ENCODE measurements at places on chromosomes 12 and 14.

DNA sequence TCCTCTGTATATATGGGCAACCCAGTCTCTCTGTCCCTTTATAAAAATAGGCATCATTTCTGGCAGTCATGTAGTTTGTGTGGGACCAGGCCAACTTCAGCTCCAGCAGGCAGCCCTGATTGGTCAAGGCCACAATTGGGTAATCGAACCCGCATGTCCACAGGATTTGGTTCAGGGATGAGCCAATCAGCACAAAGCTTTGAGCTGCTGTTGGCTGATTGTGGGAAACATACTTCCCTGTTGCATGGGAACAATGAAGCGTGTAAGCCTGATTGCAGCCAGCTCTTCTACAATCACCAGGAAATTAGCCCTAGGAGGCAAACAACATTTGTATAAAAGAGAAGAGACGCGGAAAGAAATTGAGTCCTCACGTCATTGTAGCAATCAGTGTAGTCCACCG, 328.6 kb downstream of the PCNX1 start:
- H3K27me3 ChIP-seq, result peaks cover 6% of the 10 kb centered on the region
- no peak overlapping the region for H3K27ac ChIP-seq
- H3K4me3 ChIP-seq, result no peak overlapping the region

DNA sequence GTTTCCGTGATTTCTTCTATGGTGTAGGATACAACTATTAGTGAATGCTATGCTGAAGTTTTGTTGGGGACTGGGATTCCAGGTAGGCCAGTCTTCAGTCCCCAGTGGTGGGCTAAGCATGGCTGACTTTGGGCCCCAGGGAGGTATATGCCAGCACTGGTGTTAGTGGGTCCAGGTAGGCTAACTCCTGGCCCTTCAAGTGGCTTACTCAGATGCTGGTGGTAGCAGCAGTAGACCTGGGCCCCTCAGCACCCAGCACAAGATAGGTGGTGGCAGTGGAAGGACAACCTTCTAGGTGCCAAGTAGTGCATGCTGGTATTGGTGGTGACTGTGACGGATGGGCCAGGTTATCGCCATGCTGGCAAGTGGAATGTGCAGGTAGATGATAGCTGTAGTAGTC, 955.1 kb downstream of the TMTC2 start:
- no peak for DNase-seq
- H3K27ac ChIP-seq, result no peak overlapping the region
- no peak overlapping the region for H3K4me3 ChIP-seq
- H3K27me3 ChIP-seq, result no peaks in the 10 kb centered on the region
- no peaks in the 10 kb centered on the region for H3K4me1 ChIP-seq

GRCh38 chr12:33944703-33945437, 77.4 kb upstream of the ALG10 start:
- H3K36me3 ChIP-seq, result no peaks in the 10 kb centered on the region
- no peak for DNase-seq
- H3K27ac ChIP-seq, result no peak overlapping the region
- no peaks in the 10 kb centered on the region for H3K27me3 ChIP-seq
- H3K4me3 ChIP-seq, result no peak overlapping the region

GRCh38 chr12:67740711-67741110, 92.2 kb downstream of the DYRK2 start:
- DNase-seq, result no peak
- no peak overlapping the region for H3K27ac ChIP-seq
- no peaks in the 10 kb centered on the region for H3K36me3 ChIP-seq
- no peak overlapping the region for H3K4me3 ChIP-seq
- no peaks in the 10 kb centered on the region for H3K27me3 ChIP-seq

DNA sequence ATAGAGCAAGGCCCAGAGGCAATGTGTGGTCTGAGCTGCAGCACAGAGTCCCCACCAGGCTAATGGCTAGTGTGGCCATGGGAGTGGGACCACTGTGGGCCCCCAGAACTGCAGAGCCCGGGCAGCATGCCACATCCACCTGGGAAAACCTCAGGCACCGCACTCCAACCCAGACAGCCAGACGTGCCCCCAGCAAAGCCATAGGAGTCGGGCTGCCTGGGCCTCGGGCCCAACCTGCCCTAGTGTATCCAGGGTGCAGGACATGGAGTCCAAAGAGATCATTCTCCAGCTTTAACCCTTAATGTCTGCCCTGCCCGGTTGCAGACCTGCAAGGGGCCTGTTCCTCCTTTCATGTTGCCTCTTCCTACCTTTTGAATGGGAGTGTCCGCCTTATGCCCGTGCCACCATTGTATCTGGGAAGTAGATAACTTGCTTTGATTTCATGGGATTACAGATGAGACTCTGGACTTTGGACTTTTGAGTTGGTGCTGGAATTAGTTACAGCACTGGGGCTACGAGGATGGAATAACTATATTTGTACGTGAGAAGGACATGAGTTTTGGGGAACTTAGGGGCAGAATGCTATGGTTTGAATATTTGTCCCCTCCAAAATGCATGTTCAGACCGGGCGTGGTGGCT, 29.1 kb upstream of the DEGS2 start:
- H3K27ac ChIP-seq, result no peak overlapping the region
- H3K4me1 ChIP-seq, result peaks cover 6% of the 10 kb centered on the region
- H3K27me3 ChIP-seq, result no peaks in the 10 kb centered on the region

DNA sequence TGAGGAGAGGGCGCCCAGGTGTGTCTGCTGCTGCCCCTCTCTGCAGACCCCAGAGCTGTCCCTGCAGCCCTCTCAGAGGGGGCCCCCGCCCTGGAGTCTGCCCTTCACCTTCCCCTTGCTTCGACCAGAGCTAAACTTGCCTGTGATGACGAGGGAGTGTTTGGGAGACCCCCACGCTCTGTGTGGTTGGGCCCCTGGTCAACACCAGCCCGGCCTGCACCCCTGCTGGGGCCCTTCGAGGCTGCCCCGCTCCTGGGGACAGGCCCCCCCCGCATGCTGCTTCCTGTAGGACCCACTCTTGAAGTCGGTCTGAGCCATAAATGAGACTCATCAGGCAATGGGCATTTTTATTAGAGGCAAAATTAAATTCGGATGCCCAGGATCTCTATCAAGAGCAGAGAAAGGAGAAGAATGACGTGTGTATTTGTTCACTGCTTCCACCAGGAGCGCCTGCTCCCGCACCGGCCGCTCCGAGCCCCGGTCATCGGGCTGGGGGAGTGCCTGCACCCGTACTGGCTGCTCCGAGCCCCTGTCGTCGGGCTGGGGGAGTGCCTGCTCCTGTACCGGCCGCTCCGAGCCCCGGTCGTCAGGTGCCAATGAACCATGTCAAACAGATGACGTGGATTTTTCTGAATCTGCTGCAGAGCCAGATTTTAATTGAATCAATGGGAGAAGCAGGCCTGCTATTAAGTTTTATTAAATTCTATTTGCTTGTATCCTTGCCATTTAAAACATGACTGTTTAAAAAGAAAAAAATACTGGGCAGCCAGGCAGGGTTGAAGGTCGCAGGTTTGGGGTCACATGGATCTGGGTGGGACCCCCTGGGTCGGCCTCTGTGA, 47.7 kb downstream of the NOC4L start:
- peaks cover 11% of the 10 kb centered on the region for H3K4me1 ChIP-seq
- H3K27me3 ChIP-seq, result no peaks in the 10 kb centered on the region
- no peak overlapping the region for H3K27ac ChIP-seq
- H3K36me3 ChIP-seq, result peaks cover 11% of the 10 kb centered on the region

DNA sequence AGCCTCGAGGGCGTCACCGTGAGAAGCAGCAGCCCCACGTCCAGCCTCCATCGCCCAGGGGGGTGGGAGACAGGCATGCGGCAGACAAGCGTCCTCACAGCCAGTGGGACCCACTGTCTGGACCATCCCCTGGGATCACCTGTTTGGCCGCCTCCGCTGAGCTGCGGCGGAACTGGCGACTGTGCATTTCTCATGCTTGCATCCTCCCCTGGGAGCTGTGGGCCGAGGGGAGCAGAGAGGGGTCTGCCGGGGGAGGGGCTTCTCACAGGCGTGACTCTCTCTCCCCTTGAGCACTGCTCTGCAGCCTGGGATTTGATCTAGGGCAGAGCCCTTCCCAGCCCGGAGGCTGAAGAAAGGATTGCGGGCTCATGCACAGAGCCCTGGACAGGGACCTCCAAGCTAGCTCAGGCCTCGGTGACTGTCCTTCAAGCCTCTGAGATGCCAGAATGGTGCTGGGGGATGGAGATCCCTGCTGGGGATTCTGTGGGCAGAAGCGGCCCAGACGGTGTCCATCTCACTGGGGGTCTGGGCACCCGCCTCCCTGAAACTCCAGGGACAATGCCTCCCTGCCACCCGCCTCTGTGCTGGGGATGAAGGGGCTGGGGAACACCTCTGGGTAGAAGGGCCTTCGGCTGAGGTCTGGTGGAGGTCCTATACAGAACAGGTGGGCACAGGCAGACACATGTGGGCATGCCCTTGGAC, 61.1 kb downstream of the PRIMA1 start:
- DNase-seq, result no peak
- peaks cover 13% of the 10 kb centered on the region for H3K27me3 ChIP-seq
- no peaks in the 10 kb centered on the region for H3K36me3 ChIP-seq

DNA sequence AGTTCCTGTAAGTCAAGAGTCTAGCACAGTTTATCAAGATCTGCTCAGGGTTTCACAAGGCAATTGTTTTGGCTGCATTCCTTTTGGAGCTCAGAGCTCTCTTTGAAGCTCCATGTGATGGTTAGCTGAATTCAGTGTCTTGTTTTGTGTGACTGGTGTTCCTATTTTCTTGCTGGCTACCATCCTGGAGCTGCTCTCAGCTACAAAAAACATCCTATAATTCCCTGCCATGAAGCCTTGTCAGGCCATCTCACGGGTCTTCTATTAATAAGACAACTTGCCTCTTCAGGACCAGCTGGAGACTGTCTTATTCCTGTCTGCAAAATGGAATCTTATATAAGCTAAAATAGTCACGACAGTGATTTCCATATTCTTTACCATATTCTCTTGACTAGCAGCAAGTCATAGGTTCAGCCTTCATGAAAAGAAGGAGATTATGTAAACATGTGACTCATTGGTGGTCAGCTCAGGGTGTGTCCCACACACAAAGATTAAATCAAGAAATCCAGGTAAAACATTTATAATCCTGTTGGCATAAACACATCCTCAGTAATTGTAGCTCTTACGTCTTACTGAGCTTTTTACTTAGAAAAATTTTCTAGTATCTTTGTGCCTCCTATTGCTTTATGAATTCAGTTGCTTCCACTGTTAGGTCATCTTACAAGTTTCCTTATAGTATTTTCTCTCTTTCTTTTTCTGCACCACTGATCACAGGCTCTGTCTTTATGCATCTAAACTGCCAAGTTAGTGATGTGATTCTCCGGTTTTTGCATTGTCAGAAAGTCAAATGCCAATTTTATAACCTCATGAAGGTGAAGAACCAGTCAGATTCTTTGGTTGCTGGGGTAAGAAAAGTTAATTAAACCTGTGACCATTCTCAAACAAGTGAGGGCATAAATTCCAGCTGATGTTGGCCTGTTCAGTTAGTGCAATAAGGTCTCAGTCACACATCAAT, 378.5 kb upstream of the MGAT4C start:
- H3K27ac ChIP-seq, result no peak overlapping the region
- no peak for DNase-seq
- no peaks in the 10 kb centered on the region for H3K4me1 ChIP-seq
- H3K4me3 ChIP-seq, result no peak overlapping the region
- H3K36me3 ChIP-seq, result no peaks in the 10 kb centered on the region

GRCh38 chr14:96634481-96634880, 132.3 kb downstream of the PAPOLA start:
- no peak overlapping the region for H3K27ac ChIP-seq
- DNase-seq, result no peak
- no peak overlapping the region for H3K4me3 ChIP-seq
- no peaks in the 10 kb centered on the region for H3K36me3 ChIP-seq
- H3K27me3 ChIP-seq, result peaks cover 7% of the 10 kb centered on the region

DNA sequence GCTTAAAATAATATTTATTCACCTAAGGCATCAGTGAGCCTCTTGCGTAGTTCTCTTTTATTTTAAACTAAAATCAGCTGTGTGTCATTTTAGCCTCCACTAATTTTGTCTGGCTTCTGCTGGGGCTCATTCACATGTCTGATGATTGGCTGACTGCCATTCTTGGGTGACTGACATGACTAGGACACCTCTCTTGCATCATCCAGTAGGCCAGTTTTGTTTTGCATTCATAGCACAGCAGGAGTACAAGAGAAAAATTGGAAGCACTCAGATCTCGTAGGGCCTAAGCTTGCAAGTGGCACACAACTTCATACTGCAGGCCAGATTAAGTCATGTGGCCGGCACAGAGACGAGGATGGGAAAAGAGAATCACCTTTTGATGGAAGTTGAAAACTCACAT, 1226.5 kb downstream of the GALC start:
- no peaks in the 10 kb centered on the region for H3K4me1 ChIP-seq
- no peak overlapping the region for H3K27ac ChIP-seq
- no peaks in the 10 kb centered on the region for H3K27me3 ChIP-seq
- H3K36me3 ChIP-seq, result no peaks in the 10 kb centered on the region
- H3K4me3 ChIP-seq, result no peak overlapping the region

GRCh38 chr12:77352946-77353345, 287.6 kb upstream of the E2F7 start:
- no peak overlapping the region for H3K27ac ChIP-seq
- no peaks in the 10 kb centered on the region for H3K4me1 ChIP-seq
- no peak overlapping the region for H3K4me3 ChIP-seq

DNA sequence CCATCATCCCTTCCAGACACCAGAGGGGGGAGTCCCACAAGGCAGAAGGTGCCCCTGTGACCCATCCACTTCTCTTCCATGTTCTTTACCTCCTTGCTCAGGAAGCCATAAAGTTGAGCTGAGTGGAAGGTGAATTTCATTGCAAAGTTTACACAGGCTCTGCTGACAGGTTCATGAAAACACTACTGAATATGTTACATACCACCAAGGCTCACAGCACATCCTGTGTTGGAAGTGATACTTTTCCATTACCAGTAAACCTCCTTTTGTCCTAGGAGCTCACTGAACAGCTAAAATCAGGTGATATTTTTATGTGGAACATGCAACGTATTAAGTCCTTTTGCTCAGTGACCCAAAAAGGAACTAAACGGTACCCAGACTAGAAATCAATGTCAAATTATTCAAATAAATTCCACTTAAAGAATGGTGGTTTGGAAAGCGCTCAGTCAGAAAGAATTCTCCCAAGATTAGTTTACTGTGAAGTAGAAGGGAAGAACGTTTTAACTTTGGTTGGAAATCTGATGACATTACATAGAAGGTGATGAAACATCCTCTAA, 196.2 kb upstream of the NUDT4 start:
- no peaks in the 10 kb centered on the region for H3K36me3 ChIP-seq
- no peak for DNase-seq
- H3K27ac ChIP-seq, result no peak overlapping the region
- no peaks in the 10 kb centered on the region for H3K27me3 ChIP-seq

DNA sequence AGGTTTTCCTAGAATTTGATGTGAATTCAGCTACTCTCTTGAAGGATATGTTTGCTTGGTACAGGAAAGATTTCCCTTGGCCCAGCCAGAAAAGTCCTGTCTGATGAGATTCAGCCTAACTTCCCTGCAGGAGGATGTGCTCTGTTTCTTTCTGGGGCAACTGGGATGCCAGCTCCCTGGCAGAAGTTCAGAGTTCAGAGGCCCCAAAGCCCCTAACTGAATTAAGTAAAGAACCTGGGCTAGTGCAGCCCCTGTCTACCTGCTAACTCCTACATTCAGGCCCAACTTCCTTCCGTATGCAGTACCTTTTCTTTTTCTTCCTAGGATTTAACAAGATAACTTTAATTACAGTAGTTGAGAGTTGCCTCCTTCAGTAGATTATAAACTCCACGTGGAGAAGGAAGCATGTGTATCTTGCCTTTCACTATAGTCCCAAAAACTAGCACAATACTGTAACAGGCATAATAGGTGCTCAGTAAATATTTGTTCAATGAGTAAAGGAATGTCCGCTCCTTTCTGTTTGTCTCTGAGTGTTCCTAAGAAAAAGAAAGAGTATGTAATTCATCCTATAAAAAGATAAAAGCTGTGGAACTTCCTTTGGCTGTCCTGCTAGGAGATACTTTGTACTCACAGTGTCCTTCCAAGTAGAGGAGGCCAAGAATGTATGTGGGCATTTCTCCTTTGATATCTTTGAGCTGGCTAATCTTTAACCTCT, 141.0 kb downstream of the SLC8A3 start:
- DNase-seq, result no peak
- H3K27me3 ChIP-seq, result peaks cover 48% of the 10 kb centered on the region
- H3K4me1 ChIP-seq, result no peaks in the 10 kb centered on the region
- no peaks in the 10 kb centered on the region for H3K36me3 ChIP-seq
- no peak overlapping the region for H3K4me3 ChIP-seq
